ENCODE measurements at places on chromosomes 3 and 15.

- peak; percentile 51 for DNase-seq
Observed at GRCh38 chr3:53842436-53843194, 3.6 kb downstream of the CHDH start.

DNA sequence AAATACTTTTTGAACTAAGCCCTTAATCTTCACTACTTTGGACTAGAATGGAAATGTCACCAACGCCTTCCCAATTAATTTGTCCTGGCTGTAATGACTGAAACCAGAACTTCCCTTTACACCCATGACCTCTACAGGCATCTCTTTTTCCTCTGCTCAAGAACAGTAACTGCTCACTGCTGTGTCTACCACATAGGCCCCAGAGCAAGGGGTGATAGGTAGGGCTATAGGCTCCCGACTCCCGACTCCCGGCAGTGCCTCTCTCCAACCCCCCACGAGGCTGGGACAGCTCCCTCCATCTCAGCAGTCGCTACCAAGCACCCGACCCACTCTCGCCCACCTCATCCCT is 384 bp upstream of the LEKR1 start:
- DNase-seq, result no peak

DNA sequence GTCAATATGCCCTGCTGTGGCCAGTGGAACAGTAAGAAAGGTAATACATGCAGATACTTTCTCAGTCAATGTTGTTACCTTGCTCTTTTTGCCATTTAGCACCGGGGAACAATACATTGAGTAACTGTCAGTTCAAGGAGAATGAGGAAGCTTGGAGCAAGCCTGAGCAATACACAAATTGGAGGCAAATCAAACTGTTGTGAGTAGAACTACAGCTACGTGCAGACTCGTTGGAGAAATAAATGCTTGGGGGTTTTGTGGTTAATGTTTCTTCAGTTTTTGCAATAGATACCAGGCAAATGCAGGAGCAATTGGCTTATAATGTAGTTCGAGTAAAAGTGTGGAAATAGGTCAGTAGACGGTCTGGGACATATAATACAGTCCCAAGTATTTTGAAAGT is 587.3 kb upstream of the ROBO1 start:
- no peak for DNase-seq

DNA sequence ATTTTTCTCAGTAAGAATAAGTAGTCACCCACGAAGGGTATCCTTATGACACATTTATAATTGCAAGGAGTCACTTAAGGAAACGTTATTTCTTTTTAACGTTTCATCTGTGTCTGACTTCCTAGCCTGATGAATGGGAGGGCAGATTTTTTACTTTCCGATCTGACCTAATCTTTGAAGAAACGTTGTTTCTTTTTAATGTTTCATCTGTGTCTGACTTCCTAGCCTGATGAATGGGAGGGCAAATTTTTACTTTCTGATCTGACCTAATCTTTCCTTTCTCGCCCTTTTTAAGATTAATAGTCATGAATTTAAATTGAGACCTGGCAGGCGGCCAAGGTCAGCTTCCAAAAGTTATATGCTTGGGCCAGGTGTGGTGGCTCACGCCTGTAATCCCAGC is 3.0 kb upstream of the KLHL6 start:
- no peak for DNase-seq

GRCh38 chr15:70227147-70227546 is 129.4 kb upstream of the TLE3 start:
- DNase-seq, result no peak

GRCh38 chr3:38003817-38004414 is 13.3 kb downstream of the VILL start:
- DNase-seq, result no peak

GRCh38 chr3:156680243-156680914 is 6.0 kb downstream of the TIPARP start:
- no peak for DNase-seq

DNA sequence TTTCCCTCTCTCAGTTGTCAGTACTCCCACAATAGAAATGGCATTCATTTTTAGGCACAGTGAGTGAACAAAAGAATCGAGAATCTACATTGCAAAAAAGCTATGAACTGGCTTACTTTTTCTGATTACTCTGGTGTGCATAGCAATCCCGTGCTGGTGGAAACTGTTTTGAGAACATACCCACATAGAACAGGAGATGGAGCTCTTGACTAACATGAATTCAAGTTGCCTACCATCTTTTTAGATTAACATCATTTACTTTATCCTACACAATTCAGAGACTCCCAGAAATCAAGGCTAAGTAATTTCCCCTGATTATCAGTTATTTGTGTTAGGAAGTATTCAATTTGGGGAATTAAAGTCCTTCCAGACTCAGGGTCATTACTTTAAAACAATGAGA is 326.6 kb downstream of the ARPP21 start:
- DNase-seq, result peak; percentile 16

DNA sequence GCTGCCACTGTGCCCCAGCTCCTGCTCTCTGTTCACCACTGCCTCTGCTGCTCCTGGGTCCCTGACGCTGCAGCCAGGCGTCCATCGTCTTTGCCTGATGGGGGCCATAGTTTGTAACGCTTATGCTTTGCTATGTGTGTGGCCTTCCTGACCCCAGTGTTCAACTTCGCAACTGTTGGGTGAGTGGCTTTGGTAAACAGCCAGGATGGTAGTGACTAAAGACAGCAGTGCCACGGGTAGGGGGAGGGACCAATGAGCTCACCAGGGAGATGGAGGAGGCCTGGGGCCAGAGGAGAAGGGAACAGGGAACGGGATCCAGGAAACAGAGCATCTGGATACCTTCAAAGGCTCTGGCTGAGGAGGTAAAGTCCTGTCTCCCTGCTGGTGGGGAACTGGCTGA is 75.9 kb upstream of the ALDH1L1 start:
- DNase-seq, result no peak

DNA sequence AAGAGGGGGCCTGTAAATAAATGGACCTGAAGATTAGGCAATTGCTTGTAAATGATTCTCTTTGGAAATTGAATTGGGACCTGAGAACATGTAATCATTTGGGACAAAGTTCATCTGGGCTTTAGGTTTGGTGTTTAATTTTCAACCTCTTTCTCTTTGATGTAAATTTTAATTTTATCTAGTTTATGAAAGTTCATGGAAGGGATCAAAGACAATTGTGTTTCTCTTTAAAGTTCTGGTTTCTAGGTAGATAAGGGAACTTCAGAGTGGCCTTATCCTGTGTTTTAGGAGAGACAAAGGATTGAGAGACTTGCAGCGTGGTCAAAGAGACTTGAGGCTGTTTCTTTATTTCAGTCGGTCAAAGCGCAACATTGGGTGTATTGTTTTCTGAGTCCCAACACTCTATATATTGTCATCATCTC is 1108.3 kb downstream of the TBL1XR1 start:
- DNase-seq, result no peak

Data from DMS153 (cell line).